ENCODE measurements at places on chromosomes 12 and 14.

GRCh38 chr12:106780010-106780631, 5.6 kb downstream of the RIC8B start:
- DNase-seq: no peak

- DNase-seq: no peak
Observed at GRCh38 chr12:105078712-105079570, 5.3 kb downstream of the ALDH1L2 start.

GRCh38 chr14:91470216-91470615, 39.9 kb downstream of the PPP4R3A start:
- no peak for DNase-seq

DNA sequence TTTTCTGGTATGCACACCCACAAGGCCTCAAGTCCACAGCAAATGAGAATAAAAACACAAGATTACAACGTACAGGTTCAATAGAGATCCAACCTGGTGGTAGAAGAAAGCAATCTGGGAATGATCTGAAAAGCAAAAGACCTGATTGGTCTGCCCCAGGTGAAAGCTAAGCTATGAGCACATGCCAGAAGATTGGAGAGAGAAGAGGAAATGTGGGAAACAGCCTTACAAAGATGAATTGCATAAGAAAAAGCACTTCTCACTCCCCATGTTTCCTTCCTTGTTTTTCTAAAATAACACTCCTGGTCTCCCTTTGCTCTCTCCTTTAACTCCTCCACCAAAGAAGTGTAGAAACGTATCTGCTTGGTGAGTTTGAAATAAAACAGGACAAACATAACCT, 77.3 kb upstream of the ANO6 start:
- DNase-seq: no peak

GRCh38 chr12:118344829-118345228, 27.9 kb downstream of the TAOK3 start:
- no peak for DNase-seq

DNA sequence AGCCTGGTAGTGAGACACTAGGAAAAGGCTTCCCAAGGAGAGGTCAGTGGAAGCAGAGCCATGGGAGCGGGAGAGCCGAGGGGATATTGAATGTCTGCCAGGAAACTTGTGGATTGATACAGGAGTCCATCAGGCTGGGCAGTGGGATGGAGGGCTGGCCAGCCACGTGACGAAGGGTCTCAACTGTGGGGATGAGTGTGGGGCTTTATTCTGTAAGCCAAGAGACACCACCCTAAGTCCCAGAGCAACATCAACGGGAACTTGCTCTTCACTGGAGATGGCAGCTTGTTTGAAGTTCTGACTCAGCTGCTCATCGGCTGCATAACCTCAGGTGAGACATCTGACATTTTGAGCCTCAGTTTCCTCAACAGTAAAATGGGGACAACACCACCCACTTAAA, 197.8 kb downstream of the VRK1 start:
- DNase-seq: no peak

GRCh38 chr12:74897425-74898211, 312.0 kb downstream of the KCNC2 start:
- no peak for DNase-seq

DNA sequence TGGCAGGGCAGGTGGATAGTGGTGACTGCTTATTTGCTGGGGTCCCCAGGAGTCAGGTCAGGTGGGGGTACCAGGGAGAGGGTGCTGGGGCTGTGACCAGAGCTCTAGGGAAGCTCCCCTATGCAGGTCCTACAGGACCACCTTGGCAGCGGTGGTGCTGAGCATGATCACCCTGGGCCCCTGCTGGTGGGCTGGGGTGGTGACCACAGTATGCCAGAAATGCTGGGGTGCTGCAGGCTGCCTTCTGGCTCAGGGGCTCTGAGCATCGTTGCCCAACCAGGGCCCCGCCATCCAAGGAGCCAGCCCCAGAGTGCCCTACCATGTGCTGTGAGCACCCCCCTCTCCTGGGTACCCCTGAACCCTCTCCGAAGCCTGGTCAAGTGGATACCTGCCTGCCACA, 17.5 kb upstream of the NUDT14 start:
- no peak for DNase-seq

GRCh38 chr14:93688820-93689219, 99.5 kb downstream of the PRIMA1 start:
- DNase-seq: no peak

- no peak for DNase-seq
Observed at GRCh38 chr14:81137316-81137715, 83.4 kb downstream of the GTF2A1 start.

DNA sequence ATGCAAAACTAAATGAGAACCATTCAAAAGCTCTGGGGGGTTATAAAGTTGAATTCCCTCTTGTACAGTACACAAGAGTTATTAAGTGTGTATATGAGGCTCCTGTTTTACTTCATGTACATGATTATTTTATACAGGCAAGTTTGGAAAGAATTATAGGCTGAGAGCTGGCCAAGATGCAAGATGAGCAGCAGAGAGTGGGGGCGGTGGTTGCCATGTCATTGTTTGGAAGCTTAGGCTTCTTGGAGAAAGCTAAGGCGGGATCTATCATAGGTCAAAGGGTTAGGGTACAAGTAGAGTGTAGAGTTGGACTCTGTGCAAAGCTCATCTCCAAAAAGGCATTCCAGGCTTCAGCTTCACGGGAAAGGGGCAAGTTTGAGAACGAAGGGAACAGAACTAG, 297.1 kb upstream of the TBX3 start:
- DNase-seq: no peak

GRCh38 chr14:94598816-94599655, 13.2 kb upstream of the SERPINA3 start:
- no peak for DNase-seq

DNA sequence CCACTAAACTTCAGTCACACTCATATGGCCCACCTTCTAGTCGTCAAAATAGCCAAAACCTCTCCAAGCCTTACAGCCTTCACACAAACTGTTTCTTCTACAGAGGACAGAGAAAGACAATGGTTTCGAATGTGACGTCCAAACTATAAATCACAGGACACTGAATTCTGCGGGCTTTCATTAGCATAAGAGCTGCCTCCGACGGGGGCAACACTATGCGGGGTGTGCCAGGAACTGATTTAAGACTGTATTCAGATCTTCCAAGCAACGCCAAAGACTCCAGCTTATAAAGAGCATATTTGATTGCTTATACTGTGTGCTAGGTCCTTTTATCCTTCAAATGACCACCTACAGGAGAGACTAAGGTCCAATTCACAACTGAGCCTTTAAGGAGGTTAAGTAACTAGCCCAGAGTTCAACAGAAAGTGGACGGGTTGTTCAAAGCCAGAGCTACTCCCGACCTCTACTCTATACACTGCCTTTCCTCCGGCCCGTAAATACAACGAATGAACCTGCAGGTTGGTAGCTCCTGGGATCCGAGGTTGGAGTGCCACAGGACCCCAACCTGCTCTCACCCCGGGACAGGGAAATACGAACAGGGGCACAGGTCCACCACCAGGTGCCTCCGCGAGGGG, 575 bp downstream of the L2HGDH start:
- no peak for DNase-seq

GRCh38 chr14:81406863-81407262, 6.7 kb upstream of the STON2 start:
- DNase-seq: no peak

- no peak for DNase-seq
Observed at GRCh38 chr12:91163116-91163515, 19.5 kb downstream of the DCN start.

- no peak for DNase-seq
Observed at GRCh38 chr14:33578461-33579216, 372.2 kb downstream of the EGLN3 start.

DNA sequence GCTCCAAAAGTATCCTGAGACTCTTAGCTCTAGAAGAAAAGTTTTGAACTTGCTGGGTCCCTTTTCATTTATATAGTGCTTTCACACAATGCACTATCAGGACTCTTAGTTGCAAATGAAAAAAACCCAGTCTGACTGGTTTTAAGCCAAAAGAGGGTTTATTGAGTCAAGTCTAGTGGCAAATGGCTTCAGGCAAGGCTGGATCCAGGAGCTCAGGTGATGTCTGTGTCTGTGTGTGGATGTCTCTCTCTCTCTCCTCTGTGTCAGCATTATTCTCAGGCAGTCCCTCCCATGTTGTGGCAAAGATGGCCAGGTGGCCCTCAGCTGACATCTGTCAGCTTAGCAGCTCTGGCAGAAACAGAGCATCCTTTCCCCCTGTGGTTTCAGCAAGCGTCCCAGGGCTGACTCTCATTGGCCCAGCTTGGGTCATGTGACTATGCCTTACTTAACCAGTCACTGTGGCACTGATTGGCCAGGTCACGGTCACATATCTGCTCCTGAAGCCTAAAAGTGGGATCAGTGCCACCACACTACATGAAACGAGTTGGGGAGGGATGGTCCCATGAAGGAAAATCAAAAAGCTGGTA, 6.2 kb downstream of the TMEM120B start:
- no peak for DNase-seq

DNA sequence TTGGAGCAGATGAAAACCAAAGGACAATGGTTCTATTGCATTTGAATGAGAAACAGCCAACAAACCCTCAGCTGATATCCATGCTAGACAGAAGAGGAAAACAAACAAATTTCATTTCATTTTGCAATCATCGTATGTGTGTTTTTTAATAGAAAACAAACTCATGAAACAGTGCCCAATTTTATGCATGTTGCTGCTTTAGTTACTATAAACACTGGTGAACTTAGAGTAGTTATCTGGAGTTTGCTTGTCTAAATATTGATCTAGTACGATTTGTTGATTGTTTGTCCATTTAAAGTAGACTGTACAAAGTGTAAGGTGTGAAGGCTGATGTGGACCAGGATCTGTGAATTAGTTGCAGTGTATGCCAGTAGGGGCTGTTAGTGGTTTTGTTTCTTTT, 166.6 kb downstream of the KITLG start:
- no peak for DNase-seq

DNA sequence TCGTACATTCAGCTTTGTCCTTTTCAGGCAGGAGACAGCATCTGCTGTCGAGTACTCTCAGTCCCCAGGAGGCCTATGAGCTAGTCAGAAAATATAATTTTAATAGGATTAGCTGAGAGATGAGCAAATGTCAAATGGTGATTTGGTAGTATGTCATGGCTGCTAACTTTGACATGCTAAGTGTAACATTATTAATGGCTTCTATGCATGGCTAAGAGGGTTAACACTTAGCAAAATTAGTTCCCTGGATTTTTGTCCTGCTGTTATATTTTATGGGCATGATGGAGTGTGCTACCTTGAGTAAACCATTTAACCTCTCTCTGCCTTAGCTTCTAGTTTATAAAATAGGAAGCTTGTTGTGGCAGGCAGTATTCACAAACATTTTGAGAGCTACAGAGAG, 2.9 kb upstream of the PCNX1 start:
- no peak for DNase-seq

- no peak for DNase-seq
Observed at GRCh38 chr12:31557707-31558106, 33.2 kb downstream of the DENND5B start.

GRCh38 chr12:27828196-27828595, 48.2 kb upstream of the MANSC4 start:
- no peak for DNase-seq

GRCh38 chr12:6827437-6827911, 733 bp upstream of the P3H3 start:
- DNase-seq: peak; percentile 84

Data from left forelimb (tissue), 1 donor.